ENCODE measurements at places on chromosomes 3 and 15. TPM values are rescaled to one million over a fixed set of nuclear protein-coding genes. Genes with fewer than 3 reads are reported as not detected.
A peak's percentile ranks its signal among the peaks of the same experiment; 100 is the strongest.

The FANCD2OS gene
- total RNA-seq: not detected

DNA sequence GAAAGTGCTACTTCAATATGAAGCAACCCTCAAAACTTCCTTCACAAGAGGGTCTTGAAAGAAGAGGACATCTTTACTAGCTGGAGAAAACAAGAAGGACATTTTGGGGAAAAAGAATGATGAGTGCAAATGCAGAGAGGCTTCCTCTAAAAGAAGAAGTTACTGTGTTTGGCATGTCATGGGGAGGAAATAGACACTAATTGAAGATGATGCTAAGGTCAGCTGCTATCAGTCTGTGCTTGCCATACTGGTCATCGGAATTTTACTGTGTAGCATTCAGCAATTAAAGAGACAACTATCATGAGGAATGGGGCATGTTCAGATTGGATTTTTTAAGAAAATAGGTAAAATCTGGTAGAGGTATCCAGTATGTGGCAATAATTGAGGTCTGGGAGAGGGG, 60.0 kb downstream of the THRB start:
- peaks cover 34% of the 10 kb centered on the region for H3K4me1 ChIP-seq
- H3K27me3 ChIP-seq: no peaks in the 10 kb centered on the region
- no peak for DNase-seq
- H3K27ac ChIP-seq: no peak overlapping the region
- no peak overlapping the region for H3K4me3 ChIP-seq
- H3K36me3 ChIP-seq: no peaks in the 10 kb centered on the region

GRCh38 chr3:133466531-133467386, 66.9 kb downstream of the BFSP2 start:
- no peak for DNase-seq
- H3K36me3 ChIP-seq: no peaks in the 10 kb centered on the region
- no peak overlapping the region for H3K4me3 ChIP-seq

DNA sequence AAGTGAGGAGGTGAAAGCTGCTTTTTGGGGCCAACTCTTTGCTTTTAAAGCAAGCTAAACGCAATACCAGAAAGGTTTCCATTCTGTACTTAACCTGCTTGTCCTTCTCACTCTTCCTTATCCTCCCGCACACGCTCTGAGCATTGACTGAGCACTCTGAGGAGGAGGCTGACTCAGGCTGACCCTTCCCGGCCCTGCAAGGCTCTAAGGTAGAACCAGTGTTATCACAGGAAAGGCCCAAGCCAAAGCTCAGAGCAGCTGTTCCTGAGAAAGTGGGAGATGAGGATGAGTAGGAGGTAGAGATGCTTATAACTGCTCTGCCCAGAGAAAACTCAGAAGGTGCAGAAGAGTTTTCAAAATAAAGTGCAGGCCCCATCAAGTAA, 2.3 kb downstream of the B3GNT5 start:
- no peak for DNase-seq
- no peak overlapping the region for H3K27ac ChIP-seq
- no peak overlapping the region for H3K4me3 ChIP-seq
- H3K36me3 ChIP-seq: no peaks in the 10 kb centered on the region
- no peaks in the 10 kb centered on the region for H3K4me1 ChIP-seq

GRCh38 chr3:39494781-39495180, 27.3 kb downstream of the MOBP start:
- no peak overlapping the region for H3K27ac ChIP-seq
- DNase-seq: no peak
- H3K36me3 ChIP-seq: no peaks in the 10 kb centered on the region
- H3K4me3 ChIP-seq: no peak overlapping the region

The GOLGA8J gene
- 0.23 TPM for total RNA-seq

The GABRR3 gene
- not detected for total RNA-seq

DNA sequence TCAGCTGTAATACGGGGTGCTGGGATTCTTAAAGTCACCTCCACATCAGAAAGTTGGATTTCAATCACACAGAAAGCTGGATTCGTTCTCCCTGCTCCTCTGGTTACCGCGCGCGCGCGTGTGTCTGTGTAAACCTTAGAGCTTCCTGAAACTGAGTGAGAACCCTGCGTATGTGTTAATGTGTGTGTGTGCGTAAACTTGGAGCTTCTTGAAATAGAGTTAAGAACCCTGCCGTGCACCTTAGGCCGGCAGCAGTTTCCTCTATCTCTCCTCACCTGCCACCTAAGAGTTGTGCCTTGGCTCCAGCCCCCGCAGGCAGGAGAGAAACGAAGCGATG, 531 bp downstream of the LZTFL1 start:
- peaks cover 22% of the 10 kb centered on the region for H3K4me1 ChIP-seq
- H3K4me3 ChIP-seq: peak overlapping the region; percentile 90
- H3K27ac ChIP-seq: no peak overlapping the region
- no peak for DNase-seq

- DNase-seq: peak; percentile 71
- H3K36me3 ChIP-seq: no peaks in the 10 kb centered on the region
- no peak overlapping the region for H3K4me3 ChIP-seq
- no peaks in the 10 kb centered on the region for H3K27me3 ChIP-seq
These were observed 56.4 kb upstream of the ARRDC4 start for GRCh38 chr15:97903971-97904572.

The CX3CR1 gene
- total RNA-seq: not detected

GRCh38 chr15:72368325-72368724, 7.5 kb downstream of the HEXA start:
- H3K27ac ChIP-seq: no peak overlapping the region
- H3K4me3 ChIP-seq: no peak overlapping the region
- no peaks in the 10 kb centered on the region for H3K4me1 ChIP-seq
- DNase-seq: no peak

DNA sequence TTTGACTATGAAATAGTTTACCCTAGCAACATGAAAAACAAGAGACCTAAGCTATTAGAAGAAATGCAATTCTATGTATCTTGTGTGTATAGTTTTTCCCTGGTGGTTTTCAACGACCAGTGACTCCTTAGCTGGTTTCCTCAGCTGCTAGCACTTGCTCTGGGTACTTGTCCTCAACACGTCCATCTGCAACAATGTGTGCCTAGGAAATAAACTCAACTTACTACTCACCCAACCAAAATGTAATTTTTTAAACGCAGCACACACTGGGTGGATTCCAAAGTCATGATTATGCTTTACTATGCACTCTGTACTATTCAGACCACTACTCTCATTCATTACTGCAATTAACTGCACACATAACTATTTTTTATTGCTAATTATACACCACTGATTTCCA, 31.0 kb downstream of the CPA3 start:
- no peak overlapping the region for H3K4me3 ChIP-seq
- no peaks in the 10 kb centered on the region for H3K36me3 ChIP-seq
- H3K27ac ChIP-seq: no peak overlapping the region
- H3K4me1 ChIP-seq: no peaks in the 10 kb centered on the region
- no peaks in the 10 kb centered on the region for H3K27me3 ChIP-seq

The STRIT1 gene
- not detected for total RNA-seq

The WDR82 gene
- total RNA-seq: 24.1 TPM

DNA sequence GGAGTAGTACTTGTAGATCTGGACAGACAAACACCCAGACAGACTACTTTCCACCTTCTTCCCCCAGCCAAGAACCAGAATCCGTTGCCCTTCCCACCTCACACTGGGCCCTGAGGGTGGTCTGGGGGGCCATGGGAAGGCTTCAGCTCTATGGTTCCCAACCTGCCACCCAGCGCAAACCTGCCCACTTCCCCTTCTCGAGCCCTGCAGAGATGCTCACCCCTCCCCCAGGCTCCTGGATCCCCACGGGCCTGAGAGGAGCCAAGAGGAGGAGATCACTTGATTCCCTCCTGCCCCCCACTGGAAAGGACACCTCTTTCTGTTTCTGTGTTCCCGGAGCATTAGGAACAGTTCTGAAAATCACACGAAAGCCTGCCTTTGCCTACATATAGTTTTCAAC, 8.7 kb downstream of the STRA6 start:
- no peaks in the 10 kb centered on the region for H3K27me3 ChIP-seq
- H3K27ac ChIP-seq: no peak overlapping the region
- no peak overlapping the region for H3K4me3 ChIP-seq
- H3K36me3 ChIP-seq: no peaks in the 10 kb centered on the region
- no peak for DNase-seq

The DPPA2 gene
- not detected for total RNA-seq

DNA sequence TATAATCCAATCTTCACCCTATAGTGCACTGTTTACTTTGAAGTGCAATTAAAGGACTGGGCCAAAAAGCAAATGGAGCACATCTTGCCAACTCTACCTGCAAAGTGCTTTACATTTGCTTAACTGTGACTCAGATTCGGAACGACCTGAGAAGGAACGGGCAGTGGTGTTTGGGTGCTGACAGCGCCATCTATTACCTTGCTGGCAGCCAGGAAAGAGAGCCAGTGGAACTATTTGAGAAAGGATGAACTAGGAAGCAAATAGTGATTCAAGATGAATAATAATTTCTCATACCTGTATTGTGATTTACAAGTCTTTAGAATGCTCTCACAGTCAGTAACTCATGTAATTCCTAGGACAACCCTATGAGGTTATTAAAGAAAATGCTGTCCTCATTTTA, 312.9 kb downstream of the PDCD6IP start:
- no peaks in the 10 kb centered on the region for H3K4me1 ChIP-seq
- no peaks in the 10 kb centered on the region for H3K36me3 ChIP-seq
- no peak for DNase-seq
- no peaks in the 10 kb centered on the region for H3K27me3 ChIP-seq

The RASGRP1 gene
- total RNA-seq: 0.11 TPM

The KCNMB2 gene
- total RNA-seq: not detected

The ITIH1 gene
- total RNA-seq: 447 TPM

The GOLGB1 gene
- total RNA-seq: 28.3 TPM

The LYZL4 gene
- total RNA-seq: not detected

The TRIM42 gene
- not detected for total RNA-seq

- H3K27me3 ChIP-seq: no peaks in the 10 kb centered on the region
- DNase-seq: no peak
- peaks cover 4% of the 10 kb centered on the region for H3K4me1 ChIP-seq
- no peak overlapping the region for H3K27ac ChIP-seq
- H3K36me3 ChIP-seq: no peaks in the 10 kb centered on the region
These were observed 7.2 kb upstream of the CD47 start for GRCh38 chr3:108098003-108098370.

DNA sequence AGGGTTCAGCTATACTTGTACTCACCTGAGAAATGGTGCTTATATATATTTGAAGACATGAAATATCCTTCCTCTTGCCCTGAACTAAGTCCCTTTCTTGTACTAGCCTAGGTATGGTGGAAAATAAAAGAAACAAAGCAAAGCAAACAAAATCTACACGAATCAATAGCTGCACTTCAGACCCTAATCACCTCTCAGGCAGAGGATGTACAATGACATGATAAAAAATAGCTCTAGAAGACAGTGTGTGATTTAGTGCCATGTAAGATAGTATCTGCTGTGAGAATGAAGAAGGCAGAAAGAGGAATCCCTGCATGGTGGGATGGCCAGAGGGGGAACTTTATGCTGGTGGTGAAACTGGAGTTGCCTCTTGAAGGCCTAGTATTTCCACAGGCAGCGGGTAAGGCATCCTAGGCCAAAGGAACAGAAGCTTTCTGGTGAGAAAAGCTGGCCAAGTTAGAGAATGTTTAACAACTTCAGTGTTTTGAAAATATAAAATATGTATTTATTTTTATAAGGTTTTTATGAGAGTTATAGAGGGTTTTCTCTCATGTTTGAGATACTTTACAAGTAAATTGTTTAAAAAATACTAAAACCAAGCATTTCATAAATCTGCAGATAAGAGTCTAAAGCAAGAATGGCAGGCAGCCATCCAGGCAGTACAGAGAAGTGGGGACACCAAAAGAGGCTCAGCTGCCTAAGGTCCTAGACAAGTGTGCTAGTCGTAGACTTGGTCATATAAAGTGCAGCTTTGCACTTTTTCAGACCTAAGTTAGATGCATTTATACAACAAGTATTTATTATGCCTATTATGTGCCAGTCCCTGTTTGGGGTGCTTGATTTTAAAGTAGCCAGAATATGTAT, 14.9 kb downstream of the LEKR1 start:
- no peak overlapping the region for H3K4me3 ChIP-seq
- no peaks in the 10 kb centered on the region for H3K27me3 ChIP-seq
- no peak overlapping the region for H3K27ac ChIP-seq
- no peaks in the 10 kb centered on the region for H3K4me1 ChIP-seq

DNA sequence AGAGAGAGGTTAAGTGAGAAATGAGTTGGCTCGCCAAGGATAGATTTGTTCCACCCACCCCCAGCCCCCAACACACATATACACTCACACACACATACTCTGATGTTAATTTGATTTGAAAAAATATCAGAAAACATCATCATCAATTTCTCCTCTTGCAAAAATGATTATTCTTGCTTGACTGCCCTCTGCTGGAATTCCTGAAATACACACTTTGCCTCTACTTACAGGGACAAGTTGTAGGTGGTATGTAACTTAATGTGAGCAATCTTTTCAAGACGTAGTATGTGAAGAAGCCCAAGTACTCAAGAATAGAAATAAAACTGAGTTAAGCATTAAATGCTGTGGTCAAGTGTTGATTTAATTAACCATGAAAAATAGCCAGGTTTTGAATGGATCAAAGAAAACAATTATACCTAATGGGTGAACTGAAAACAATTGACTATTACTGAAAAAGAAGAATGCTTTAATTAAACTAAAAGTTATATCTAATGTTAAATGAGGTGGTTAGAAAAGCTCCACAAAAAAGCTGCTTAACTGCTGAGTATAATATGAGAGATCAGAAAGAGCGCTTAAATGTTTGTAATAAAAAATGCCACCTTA, 46.6 kb upstream of the MDFIC2 start:
- H3K27ac ChIP-seq: no peak overlapping the region
- no peaks in the 10 kb centered on the region for H3K36me3 ChIP-seq
- no peak overlapping the region for H3K4me3 ChIP-seq
- no peaks in the 10 kb centered on the region for H3K4me1 ChIP-seq
- no peak for DNase-seq

The RNF7 gene
- total RNA-seq: 40.4 TPM

GRCh38 chr3:16229681-16230080, 35.1 kb downstream of the DPH3 start:
- H3K4me1 ChIP-seq: no peaks in the 10 kb centered on the region
- H3K27ac ChIP-seq: no peak overlapping the region
- no peaks in the 10 kb centered on the region for H3K36me3 ChIP-seq
- H3K27me3 ChIP-seq: no peaks in the 10 kb centered on the region

DNA sequence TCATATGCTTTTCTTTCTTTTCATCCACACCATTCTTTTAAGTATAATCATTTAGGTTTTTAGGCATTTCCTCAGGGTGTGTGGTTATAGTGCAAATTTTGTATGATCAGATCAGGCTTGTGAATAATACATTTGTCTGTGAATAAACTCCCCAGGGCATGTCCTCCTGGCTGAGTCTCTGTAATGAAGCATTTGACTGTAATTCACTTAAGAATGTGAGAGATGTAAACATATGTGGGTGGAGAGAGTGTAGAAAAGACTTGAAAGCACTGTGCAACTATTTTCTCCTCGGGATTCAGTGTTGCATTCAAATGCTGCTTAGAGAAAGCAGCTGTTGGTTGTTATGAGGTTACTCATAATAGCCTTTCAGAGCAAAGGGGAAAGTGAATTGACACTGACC, 996.5 kb downstream of the TUSC7 start:
- no peak for DNase-seq
- H3K4me1 ChIP-seq: no peaks in the 10 kb centered on the region
- H3K27me3 ChIP-seq: no peaks in the 10 kb centered on the region
- no peak overlapping the region for H3K4me3 ChIP-seq
- no peak overlapping the region for H3K27ac ChIP-seq

- no peaks in the 10 kb centered on the region for H3K27me3 ChIP-seq
- H3K36me3 ChIP-seq: no peaks in the 10 kb centered on the region
- H3K4me3 ChIP-seq: no peak overlapping the region
- no peak for DNase-seq
- H3K4me1 ChIP-seq: no peaks in the 10 kb centered on the region
These were observed 178.8 kb downstream of the NSMCE3 start for GRCh38 chr15:29090617-29091466.

The ZNF770 gene
- total RNA-seq: 24.5 TPM

The TTC21A gene
- 3.0 TPM for total RNA-seq

The IL17RB gene
- 27.4 TPM for total RNA-seq
